ENCODE measurements at places on chromosomes 4 and X.
A peak's percentile ranks its signal among the peaks of the same experiment; 100 is the strongest.

- no peak for DNase-seq
These were observed 25.1 kb downstream of the HDX start for GRCh38 chrX:84477114-84477513.

DNA sequence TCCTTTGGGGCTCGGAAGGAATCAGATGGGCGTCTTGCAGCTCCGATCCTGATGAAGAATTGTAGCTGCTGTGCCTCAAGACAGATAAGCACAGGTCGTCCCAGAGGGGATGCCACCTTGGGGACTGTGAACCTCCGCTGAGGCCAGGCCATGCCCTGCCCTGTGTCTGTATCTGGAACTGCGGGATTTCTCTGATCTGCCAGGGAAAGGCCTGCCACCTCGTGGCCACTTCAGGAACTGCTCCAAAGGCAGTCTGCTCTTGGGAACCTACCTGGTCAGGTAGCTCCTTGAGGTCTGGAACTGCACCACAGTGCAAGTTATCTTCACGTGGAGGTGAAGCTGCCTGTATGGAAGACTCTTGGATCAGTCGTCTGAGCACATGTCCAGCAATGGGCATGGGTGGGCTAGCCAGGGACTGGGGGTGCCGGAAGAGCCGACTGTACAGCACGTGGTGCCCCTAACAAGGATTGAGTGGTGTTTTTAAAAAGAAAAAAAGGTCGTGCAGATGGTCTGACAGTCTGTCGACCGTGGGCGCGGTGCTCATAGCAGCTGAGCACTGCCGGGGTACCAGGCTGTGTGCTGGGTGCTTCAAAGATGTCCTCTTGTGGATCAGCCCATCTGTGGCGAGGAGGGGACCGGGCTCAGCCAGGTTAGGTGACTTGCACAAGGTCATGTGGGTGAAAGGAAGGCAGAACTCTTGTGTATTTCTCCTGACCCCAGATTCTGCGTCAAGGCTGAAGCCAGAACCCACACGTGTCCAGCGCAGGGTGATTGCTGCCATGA is 3.1 kb upstream of the GRPEL1 start:
- peak; percentile 88 for DNase-seq

- DNase-seq: no peak
These were observed 341.3 kb upstream of the MAGEB16 start for GRCh38 chrX:35456891-35457290.

- DNase-seq: no peak
These were observed 9.8 kb downstream of the AADAT start for GRCh38 chr4:170079981-170080380.

DNA sequence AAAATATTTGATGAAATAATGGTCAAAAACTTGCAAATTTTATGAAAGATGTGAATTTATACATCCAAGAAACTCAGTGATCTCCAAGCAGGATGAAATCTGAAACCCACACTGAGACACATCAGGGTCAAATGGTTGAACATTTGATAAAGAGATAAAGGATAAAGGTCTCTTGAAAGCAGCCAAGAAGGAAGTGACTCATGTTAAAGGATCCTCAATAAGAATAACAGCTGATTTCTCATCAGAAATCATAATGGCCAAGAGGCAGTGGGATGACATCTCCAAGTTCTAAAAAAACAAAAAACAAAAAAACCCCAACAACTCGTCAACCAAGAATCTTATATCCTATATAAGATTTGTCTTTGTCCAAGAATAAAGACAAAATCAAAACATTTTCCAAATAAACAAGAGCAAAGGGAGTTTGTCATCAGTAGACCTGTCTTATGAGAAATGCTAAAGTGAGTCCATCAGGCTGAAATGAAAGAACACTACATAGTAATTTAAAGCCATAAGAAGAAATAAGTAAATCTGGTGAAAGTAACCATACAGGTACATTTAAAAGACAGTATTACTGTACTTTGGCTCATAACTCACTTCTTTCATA is 121.7 kb downstream of the PDS5A start:
- no peak for DNase-seq

DNA sequence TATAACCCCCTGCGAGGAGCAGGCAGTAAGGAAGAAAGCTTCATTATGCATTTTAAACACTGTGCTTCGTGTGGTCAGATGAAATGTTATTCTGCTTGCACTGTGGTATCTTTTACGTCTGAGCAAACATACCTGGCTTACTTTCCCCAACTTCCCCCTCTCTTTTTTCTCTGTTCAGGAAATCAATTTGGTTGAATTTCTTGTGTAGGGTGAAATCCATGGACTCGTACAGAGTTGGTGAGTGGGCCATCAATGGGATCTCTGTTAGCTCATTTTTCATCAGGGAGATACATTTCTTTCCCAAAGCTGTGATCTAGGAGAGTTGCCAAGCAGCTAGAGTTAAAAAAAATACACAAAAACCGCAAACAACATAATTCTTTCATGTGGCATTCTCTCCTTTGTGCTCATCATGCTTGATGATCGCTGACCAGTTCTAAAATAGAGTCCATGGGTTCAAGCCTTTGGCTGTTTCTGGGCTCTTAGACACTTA is 98.5 kb downstream of the FRAS1 start:
- no peak for DNase-seq

GRCh38 chrX:23773601-23774175 is 9.3 kb upstream of the SAT1 start:
- DNase-seq: peak; percentile 63

- DNase-seq: no peak
These were observed 97.2 kb upstream of the ADRA2C start for GRCh38 chr4:3668825-3669552.
